ENCODE measurements at places on chromosomes 2 and 18.

- no peak for DNase-seq
These were observed 1.3 kb upstream of the LYPD1 start for GRCh38 chr2:132671151-132671835.

DNA sequence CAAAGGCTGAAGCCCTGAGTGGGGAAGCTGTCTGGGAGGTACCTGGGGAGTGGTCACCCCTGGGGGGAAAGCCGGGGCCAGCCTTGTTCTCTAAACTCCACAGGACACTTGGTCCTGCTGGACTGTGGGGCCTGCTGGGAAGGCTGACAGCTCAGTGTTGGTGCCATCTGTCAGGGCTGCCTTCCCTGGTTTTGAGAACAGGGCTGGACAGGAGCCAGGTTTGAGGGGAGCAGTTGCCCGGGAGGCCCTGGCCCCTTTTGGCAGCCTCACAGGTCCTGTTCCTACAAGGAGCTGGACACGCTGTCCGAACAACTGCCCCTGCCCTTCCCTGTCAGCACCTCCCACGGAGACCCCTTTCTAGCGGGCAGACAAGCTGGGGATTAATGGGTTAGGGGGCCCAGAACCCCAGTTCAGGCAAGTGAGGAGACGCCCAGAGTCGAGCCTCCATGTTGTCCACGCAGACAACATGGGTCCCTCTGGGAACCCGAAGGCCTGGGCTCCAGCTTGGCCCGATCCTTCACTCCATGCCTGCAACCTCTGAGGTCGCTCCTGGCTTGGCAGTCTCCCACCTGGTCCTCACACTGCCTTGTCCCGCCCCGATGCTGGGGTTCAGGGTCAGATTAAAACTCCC is 40.8 kb downstream of the ATOH8 start:
- no peak for DNase-seq

- DNase-seq = no peak
These were observed 156.0 kb downstream of the TGIF1 start for GRCh38 chr18:3605954-3606443.

DNA sequence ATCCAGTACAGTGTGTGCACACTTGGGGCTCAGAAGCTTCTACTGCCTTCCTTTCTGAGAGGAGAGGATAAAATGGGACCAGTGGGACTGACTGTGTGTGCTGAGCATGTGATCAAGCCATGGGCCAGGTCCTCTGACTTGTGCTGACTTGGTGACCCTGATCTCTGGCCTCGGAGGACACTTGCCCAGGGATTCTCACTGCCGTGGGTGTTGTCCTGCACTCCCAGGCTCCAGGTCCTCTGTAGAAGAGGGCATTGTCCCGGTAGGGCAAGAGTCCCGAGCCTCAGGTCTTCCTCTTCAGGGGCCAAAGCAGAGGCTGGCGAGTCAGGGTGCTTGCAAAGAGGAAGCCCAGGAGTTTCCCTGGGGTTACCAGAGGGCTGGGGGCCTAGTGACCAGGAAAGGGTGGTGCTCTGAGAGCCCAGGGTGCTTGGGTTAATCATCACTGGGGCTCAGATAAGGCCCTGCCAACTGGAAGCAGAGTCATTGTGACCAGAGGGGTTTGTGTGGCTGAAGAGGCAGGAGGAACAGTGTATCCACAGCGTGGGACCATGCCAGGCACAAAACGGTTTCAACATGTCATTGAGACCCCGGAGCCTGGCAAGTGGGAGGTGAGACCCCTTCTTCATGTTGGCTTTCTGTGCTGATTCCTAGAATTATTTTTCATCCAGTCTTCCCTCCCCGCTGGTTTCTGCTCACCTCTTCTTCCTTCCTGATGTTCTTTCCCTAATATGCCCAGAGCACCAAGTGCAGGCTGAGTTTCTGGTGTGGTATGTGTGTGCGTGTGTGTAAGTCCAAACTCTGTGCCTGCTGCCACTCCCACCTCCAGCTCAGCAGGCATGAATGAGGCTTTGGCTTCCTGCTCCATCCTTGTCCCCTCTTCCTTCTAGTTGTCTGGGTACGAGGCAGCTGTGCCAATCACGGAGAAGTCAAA is at the start of gene GCKR:
TSS of gene GCKR (plus strand) at position 483 of the 931 bp plus-strand sequence. CDS start at position 549, 66 bp downstream.
- no peak for DNase-seq

GRCh38 chr18:6792391-6792790 is 62.9 kb downstream of the ARHGAP28 start:
- DNase-seq = no peak

Data from coronary artery (tissue), 2 donors.